Ovary (tissue), 10 donors: ENCODE measurements at places on chromosomes 2 and 18.

DNA sequence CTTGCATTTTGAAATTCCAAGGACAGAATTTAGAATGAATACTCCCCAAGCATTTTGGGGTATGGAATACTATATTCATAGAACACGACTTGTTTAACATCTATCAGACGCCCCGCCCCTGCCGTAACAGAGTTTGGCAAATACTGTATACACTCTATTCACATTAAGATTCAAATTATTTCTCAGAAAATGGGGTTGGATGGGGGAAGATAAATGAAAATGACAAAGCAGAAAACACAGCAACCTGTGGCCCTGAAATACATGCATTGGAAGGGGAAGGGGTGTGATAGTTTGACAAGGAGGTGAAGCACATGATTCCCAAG, 634.6 kb upstream of the SLC39A10 start:
- no peak for DNase-seq

DNA sequence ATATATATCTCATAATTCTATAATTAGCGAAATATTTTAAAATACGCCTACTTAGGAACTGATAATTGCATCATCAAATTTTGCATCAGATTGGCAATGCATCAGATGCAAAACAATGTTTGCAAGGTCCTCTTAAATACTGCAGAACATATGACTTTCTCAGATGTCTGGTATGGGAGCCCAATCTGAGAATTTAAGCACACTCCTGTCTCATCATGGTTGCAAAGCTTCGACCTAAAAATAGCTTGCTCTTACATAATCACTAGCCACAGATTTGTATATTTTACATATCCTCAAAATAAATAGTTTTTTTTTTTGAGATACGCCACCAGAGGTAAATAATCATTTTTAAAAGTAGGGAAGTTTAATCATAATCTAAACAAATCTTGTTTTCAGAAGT, 123.2 kb downstream of the CABYR start:
- no peak for DNase-seq

DNA sequence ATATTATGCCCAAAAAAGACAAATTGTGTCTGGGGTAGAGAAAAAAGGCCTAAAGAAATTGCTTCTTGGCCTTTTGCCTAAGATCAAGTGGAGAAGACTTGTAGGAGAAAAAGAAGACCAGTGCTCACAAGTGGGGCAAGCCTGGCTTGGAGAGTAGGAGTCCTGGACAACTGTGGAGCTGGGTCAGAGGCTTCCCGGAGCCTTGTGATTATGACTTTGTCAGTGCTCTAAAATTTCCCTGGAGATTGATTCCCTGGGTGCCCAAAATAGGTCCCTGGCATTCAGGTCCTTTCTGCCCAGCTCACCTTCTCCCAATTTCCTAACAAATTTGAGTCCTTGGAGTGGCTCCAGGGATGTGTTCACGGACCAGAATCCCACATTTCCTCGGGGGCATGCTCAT, 787 bp upstream of the TRIM54 start:
- DNase-seq = no peak

GRCh38 chr18:35835833-35836232, 136.6 kb upstream of the RMP24 start:
- DNase-seq = no peak

DNA sequence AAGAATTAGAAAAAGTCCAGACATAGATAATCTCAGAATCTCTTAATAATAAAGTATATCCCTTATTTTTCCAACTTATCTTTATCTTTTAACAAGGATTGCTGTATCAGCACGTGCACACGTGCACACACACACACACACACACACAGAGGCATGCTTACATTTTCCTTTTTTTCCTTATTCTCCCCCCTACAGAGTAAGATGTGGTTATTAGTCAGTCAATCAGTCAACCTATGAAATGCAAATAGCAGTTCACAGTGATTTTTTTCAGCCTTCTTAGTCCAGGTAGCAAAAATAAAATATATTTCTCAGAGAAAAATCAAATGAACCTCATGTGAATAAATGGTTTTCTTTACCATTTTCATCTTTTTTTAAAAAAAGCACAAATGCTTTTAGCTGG, 506.2 kb upstream of the SLC39A10 start:
- no peak for DNase-seq

- DNase-seq = no peak
Measured at GRCh38 chr2:241454837-241455485, 53.4 kb downstream of the STK25 start.

- DNase-seq = no peak
Measured at GRCh38 chr2:70922235-70923234, 13.2 kb upstream of the ATP6V1B1 start.

GRCh38 chr2:177340158-177340557, 52.4 kb upstream of the AGPS start:
- no peak for DNase-seq

- no peak for DNase-seq
Measured at GRCh38 chr2:64203858-64204632, 59.8 kb upstream of the PELI1 start.

DNA sequence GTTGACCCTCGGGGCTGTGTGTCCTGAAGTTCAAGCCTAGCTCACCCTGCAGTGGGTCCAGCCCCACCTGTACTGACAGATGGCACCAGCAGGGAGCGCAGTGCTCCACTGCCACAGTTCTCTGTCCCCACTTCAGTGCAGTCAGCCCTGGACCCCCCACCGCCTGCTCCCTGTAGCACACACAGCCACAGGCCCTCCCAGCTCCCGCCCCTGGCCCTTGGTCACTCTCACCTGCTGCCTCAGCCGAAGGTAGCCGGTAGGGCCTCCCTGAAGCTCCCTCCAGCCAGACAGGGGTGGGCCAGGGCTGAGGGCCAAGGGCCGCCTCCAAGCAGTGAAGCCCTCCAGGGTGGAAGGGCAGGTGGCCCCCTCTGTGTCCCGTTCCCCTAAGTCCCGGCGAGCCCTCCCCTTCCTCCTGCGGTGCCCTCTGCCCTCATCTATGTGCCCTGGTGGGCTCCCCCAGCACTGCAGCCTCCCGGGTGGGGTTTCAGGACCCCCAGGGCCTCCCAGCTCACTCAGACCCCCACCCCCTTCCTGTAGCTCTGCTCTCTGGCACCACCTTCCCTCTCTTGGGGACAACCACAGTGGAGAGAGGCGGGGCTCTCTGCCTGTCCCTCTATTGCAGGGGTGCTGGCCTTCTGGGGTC, 10.8 kb upstream of the ALPP start:
- no peak for DNase-seq
